Stimulated activated CD4-positive, alpha-beta T cell treated with anti-CD3 and anti-CD28 coated beads, Interleukin-1b, Interleukin-23, amount 100 ng/mL, for 48 hours (primary cell): ENCODE measurements at places on chromosomes 4 and X.
A peak's percentile ranks its signal among the peaks of the same experiment; 100 is the strongest.

DNA sequence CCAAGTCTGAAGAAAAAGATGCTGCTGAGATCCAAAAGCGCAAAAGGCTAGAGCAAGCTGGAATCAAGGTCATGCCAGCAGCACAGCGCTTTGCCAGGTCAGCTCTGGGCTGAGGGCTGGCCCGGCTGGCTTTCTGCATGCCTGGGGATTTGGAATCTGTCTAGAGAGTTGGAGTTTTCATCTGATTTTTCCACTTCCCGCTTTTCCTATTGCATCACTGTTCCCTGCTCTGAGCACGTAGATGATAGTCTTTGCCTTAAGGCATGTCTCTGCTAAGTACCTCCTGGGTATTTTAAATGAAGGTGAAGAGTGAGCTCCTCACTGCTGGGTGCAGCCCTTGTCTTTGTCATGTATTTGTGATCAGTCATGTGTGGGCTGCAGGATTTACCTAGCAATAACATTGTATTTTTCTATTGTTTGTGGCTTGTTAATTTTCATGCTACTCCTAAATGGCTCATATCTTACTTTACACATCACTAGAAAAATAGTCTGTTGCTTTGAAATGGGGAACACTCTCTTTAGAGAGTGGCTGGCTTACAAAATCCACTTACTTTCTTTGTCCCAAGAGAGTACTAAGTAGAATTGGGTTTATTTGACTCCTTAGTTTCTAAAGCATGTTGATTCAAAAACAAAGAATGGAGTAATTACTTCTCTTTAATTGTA, 82.8 kb downstream of the LIMCH1 start:
- no peak for DNase-seq

DNA sequence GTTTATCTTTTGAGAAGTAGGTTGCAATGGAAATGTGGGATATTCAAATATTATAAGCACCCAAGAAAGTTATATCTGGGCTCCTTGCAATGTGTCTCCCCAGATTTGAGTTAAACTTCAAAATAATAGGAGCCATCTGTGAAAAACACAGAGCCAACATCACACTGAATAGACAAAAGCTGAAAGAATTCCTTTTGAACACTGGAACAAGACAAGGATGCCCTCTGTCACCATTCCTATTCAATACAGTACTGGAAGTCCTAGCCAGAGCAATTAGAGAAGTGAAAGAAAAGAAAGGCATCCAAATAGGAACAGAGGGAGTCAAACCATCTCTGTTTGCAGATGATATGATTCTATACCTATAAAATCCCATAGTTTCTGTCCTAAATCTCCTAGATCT, 114.3 kb upstream of the IL1RAPL1 start:
- no peak for DNase-seq

GRCh38 chr4:31366041-31366440, 645.9 kb downstream of the PCDH7 start:
- DNase-seq = no peak

DNA sequence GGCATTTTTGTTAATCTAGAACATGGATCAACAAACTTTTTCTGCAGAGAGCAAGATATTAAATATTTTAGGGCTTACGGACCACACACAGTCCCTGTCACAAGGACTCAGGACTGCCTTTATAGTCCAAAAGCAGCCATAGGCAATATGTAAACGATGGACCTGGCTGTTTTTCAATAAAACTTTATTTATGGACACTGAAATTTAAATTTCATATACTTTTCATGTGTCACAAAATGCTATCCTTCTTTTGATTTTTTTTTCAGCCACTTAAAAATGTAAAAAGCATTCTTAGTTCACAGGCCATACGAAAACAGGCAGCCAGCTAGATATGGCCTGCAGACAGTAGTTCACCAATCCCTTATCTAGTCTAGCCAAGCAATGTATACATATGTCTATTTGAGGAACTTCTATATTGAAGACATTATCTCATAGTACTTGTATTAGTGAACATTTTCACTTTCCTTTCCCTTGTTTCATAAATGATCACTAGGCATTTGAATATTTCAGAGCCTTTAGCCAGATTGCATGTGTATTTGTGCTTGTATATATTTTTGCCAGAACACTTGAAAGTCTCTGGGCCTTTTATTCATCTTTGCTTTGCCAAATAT, 350.9 kb downstream of the RPA4 start:
- DNase-seq = no peak

GRCh38 chr4:53914313-53915016, 149.9 kb downstream of the CHIC2 start:
- DNase-seq = peak; percentile 63

GRCh38 chr4:89572224-89572858, 264.6 kb downstream of the SNCA start:
- DNase-seq = no peak

DNA sequence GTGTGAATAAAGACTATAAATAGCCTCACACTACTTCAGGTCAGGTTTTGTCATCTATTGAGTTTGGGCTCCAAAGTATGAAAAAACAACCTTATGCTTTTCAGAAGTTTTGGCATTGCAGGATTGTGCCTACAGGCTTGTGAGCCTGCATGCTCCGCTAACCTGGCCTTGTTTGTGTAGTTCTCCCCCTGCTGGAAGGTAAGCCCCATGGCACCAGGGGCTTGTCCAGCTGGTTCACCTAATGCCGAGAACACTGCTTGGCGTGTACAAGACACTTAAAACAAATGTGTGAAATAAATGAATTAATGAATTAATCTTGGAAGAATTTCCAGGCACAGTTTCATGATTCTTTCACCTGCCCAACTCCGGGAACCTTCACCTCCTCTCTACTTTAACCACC, 1.8 kb upstream of the HSD17B10 start:
- peak; percentile 61 for DNase-seq

DNA sequence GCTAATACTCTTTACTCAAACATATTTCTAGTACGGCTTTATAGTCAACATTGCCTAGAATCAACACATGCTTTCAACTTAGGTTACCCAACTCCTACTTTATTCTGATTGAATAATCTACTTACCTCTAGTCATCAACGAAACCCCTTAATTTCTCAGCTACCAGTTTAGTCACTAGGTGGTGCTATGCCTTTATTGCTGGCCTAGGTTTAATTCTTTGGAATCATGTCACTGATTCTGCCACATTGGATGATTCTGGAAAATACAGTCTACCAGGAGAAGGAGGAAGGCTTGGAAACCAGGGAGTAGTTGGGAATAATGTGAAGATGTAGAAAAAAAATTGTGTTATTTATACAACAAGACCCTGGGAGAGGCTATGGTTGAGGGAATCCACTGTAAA, 167.7 kb downstream of the DCAF12L2 start:
- no peak for DNase-seq

- DNase-seq = peak; percentile 41
Observed at GRCh38 chr4:185039508-185040273, 21.4 kb downstream of the HELT start.

DNA sequence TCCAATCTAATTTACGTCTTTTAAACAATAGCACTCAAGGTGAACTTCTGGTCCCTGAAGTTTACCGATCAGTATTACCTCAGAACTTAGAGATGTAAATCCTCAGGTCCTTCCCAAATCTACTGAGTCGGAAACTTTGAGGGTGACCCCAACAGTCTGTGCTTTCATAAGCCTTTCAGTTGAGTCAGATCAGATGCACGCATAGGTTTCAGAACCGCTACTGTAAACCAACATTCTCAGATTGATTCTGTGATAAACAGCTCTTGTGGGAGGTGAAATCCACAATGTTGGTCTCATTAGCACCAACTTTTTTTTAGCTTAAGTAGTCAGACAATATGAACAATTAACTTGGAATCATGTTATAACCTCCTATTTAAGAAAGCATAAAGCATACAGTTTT, 86.0 kb downstream of the WWC2 start:
- peak; percentile 8 for DNase-seq

DNA sequence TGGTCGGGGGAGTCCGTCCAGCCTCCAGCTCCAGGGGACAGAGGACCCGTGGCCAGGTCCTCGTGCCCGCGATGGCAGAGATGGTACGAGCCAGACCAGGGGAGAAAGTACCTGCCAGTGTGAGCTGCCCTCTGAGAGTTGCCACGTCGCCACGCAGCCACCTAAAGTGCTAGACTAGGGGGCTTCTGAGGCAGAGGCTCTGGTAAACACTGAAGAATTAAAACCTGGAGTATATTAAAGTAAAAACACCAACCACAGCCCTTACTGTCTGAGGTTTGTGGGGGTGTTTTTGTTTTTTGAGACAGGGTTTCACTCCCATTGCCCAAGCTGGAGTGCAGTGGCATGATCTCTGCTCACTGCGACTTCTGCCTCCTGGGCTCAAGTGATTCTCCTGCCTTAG, 60.1 kb upstream of the SORCS2 start:
- DNase-seq = no peak

GRCh38 chr4:152110780-152111179, 350.0 kb upstream of the GATB start:
- DNase-seq = no peak

DNA sequence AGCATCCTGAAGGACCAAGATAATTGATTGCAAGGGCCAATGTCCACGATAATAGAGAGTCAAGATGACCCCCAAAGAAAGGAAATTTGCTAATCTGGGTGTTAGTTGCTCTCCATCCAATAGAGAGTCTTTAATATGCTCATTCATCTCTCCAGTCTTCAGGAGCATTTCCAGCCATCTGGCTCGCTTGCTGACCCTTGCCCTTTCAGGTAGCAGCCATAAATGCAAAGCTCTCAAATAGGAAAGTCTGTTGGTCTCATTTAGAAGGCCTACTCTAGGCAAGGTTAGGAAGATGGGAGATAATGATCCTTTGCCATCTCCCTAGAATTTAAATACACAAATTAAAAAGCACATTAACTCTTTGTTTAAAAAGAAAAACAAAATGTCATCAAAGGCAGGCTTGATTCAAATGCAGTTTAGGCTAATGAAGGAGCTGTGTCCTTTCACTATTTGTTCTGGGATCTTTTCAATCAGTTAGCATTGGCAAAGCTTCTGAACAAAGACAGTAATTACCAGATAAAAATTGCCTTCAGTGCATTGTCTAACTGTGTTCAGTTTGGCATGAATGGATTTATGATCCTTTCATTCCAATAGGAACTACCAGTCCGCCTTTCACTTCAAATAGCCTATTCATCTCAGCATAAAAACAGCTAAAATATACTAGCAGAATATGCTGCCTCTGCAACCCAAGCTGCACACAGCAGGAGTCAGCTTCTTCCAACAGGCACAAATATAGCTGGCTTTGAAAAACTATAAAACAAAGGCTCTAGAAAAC, 49.6 kb upstream of the ATXN3L start:
- no peak for DNase-seq

DNA sequence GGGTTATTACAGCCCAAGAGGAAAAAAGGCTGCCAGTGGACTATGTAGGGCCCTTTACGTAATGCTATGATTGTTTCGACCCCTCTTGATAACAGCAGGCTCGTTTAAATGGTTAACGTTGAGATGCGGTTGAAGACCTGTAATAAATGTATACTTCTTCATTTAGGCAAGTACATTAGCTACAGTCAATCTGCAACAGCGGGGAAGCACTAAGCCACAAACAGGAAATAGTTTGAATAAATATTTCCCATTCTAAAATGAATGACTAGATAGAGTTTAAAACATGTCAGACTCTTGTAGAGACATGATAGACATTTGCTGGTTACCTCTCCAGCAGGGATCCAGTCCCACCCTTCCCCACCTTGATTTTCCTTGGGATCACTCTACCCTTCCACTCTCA, 38.1 kb upstream of the STIM2 start:
- no peak for DNase-seq

GRCh38 chr4:15963576-15963975, 601 bp upstream of the FGFBP2 start:
- peak; percentile 61 for DNase-seq

GRCh38 chrX:129594781-129595180, 54.7 kb downstream of the OCRL start:
- DNase-seq = no peak

GRCh38 chrX:53716328-53717088, 30.0 kb upstream of the HUWE1 start:
- DNase-seq = peak; percentile 55

DNA sequence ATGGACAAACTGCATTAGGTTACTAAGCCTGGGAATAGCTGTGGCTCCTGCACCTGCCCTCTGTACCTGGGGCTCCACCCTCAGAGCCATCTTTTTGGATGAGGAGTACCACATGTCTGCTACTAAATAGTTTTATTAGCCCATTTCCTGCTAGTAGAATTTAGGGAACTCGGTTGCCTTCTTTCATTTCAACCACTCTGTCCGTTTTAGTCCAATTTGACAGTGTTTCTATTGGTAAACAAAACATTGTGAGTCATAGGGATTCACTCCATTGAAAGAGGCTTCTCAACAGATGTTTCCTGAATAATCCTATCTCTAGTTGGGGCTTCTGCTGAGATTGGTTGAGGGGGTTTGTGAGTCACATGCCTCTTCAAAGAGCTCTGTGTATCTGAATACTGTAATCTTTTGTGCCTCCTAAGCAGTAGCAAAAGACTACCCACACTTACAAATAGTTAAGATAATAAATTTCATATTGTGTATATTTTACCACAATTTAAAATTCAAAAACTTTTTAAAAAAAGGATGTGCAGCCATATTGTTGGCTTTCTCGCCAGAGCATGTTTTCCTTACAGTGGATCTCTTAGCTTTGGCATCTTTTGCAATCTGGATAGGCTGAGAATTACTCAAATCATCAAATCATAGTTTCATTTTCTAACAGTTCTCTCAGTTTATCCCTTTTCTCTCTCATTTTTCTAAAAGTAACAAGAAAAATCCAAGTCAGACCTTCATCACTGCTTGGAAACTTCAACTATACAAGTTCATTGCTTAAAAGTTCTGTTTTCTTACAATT, 9.9 kb downstream of the FAM200B start:
- DNase-seq = no peak

- no peak for DNase-seq
Observed at GRCh38 chrX:66674506-66674905, 35.6 kb upstream of the EDA2R start.

GRCh38 chr4:41679991-41680390, 68.5 kb downstream of the PHOX2B start:
- no peak for DNase-seq

- DNase-seq = no peak
Observed at GRCh38 chr4:4386296-4386735, 586 bp upstream of the NSG1 start.

DNA sequence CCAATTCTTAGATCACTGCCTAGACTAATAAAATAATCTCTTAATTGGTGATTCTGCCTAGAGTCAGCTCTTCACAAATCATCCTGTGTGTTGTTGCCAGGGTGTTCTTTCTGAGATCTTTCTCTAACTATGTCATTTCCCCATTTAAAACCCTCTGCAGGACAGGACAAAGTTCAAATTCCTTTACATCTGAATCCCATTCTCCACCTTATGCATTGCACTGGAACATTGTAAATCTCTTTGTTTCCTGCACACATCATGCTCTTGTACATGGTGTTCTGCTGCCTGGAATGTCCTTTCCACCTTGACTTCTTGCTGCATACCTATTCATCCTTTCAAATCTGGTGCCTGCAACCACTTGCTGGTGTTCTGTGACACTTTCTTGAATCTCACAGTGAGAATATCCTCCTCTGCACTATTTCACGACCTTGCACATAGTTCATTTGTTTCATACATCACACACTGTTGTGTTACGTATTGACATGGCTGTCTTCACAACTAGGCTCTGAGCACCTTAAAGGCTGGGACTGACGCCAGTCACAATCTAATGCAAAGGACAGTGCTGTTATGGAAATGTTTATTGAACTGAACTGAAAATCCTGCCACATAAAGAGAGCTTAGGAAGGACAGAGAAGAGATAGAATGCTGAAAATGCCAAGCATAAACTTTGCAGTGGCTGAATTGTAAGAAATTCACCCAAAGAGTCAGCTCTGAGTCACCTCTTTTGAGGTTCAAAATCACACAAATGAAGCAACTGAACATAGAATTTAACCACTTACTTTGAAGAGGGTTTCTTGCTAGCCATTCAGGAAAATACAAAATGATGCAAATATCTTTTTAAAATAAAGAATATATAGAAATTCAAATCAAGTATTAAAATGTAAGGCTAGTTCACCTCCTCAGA, 26.4 kb upstream of the SMIM14 start:
- no peak for DNase-seq
